ENCODE measurements at places on chromosomes 2 and 18. TPM values are rescaled to one million over a fixed set of nuclear protein-coding genes. Genes with fewer than 3 reads are reported as not detected.

SYT4 gene
- polyA plus RNA-seq: not detected

LRRC30 gene
- polyA plus RNA-seq: not detected

GLI2 gene
- polyA plus RNA-seq: 1.2 TPM

MFSD6 gene
- 5.9 TPM for polyA plus RNA-seq

TFCP2L1 gene
- 0.51 TPM for polyA plus RNA-seq

NABP1 gene
- polyA plus RNA-seq: 14.4 TPM

KIAA2012 gene
- not detected for polyA plus RNA-seq

PKDCC gene
- 273 TPM for polyA plus RNA-seq
